ENCODE measurements at places on chromosomes 1 and 21.

- DNase-seq, result no peak
Observed at GRCh38 chr1:185735701-185736064, 1.5 kb downstream of the HMCN1 start.

DNA sequence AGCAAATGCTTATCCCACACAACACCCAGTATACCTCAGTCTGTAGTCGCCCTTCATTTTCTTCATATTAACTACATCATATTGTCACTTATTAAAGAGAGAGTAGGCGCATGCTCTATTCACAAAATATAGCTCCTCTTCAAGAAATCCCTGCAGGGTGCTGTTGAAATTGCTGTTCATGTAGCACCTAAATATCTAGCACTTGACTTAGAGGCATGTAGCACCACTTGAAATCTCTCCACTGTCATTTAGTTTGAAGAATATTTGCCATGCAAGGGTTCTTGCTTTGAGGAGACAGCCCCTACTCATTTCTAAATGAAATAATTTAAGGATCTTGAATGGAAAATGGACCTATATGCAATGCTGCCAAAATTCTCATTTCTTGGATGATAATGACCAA, 20.9 kb upstream of the LRRC8B start:
- DNase-seq, result no peak

DNA sequence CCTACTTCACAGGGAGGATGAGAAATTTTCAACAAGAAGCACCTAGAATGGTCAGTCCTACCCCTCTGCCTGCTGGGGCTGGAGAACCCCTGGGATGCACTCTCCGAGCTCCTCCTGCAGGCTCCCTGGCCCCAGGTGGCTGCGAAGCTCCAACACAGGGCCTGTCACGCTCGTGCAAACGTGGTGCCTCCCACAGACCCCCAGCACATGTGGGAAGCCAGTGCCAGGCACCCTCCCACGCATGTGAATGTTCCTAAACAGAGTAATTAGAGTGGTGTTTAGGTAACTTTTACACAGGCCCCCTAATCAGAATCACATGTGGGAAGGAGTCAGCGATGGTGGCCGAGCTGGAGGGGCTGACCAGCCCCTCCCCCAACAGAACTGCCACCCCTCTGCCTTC, 28.4 kb downstream of the GLIS1 start:
- no peak for DNase-seq

DNA sequence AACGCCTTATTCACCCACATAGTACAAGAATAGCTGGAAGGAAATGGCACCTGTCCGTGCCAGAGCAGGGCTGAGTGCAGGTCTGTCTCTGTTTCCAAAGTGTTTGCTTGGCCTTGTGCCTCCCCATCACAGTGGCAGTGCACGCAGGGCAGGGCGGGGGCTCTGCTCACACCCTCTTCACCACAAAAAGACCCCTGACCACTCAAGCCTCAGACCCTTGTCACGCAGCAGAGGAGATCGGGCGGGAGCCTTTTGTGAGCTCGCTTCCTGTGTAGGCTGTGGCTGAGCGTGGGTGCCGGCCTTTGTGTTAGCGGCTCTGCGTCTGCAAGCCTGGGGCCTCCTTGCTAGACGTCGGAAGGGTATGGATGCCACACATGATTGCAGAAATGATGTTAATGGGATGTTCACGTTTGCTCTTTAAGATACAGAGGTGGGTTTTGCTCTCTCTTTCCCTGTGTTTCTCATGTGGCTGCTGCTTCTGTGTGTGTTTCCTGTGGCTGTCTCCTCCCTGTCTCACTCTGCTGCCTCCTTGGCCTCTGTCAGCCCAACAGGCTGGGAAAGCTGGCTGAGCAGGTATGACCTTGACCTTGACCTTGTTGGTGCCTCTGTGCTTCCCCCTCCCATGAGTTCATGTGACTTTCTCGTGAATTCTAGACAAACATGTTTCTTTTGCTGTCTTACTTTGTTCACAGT, 45.4 kb downstream of the S100B start:
- DNase-seq, result no peak

GRCh38 chr1:219790834-219791615, 137.3 kb downstream of the SLC30A10 start:
- DNase-seq, result no peak

- no peak for DNase-seq
Observed at GRCh38 chr1:205286335-205286950, 35.1 kb downstream of the NUAK2 start.

- no peak for DNase-seq
Observed at GRCh38 chr21:28334407-28334806, 658.3 kb downstream of the LTN1 start.

DNA sequence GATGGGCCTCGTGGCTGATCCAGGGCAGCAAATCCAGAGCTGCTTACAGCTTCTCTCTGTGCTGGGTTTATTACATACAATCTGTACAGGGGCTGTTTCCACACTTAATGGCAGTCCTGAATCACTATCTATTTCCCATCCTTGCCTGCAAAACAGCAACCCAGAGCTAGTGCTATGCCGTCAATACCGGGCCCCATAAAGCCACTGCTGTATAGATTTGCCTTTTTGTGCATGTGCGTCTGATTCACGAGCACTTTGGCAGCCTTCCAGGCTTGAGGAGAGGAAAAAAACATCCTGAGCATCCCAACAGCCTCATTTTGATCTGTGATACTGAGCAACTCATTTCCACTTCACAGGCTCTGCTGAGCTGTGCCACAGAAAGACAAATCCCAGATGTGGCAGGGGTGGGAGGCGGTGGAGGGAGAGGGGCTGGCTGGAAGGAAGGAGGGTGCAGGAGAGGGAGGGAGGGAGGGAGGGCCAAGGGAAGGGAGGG, 65.2 kb upstream of the TARBP1 start:
- DNase-seq, result peak; percentile 69

DNA sequence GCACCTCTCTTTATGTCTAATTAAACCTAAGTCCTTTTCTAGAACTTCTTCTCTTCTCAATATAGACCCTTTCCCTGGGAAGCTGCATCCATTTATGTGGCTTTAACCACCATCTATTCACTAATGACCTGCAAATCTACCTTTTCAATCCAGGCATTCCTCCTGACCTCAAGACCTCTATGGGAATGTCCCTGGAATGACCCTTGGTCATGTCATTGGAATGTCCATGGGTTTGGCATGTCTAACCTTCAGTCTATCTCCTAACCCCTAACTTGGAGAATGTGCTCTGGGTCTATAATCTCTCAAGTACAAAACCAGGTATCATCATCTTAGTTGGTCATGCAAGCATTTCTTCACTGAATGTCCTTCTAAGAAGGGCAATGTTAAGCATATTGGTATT, 196.1 kb downstream of the KCNH1 start:
- DNase-seq, result no peak

- DNase-seq, result no peak
Observed at GRCh38 chr1:38686167-38686926, 173.2 kb downstream of the RRAGC start.

DNA sequence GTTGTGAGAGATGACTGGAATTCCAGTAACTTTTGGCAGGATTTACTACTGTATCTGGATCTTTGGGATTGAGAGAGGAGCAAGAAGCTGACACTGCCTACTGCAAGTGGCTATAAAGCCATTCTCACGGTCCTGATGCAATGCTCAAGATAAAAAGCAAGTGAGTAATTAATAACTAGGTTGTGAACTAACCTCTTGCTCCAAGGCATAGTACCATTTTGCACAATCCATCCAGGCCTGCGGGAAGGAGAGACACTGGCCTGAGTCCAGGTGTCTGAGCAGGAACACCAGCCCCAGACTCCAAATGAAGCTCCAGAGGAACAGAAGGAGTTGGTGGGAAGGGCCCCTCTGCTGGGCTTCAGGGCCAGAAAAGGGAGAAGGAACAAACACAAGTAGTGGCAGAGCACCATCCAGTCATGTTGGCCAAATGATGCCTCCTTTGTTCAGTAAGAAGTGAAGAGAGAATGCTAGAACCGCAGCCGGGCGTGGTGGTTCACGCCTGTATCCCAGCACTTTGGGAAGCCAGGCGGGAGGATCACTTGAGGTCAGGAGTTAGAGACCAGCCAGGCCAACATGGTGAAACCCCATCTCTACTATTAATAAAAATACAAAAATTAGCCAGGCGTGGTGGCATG, 9.9 kb upstream of the SLC45A3 start:
- no peak for DNase-seq

DNA sequence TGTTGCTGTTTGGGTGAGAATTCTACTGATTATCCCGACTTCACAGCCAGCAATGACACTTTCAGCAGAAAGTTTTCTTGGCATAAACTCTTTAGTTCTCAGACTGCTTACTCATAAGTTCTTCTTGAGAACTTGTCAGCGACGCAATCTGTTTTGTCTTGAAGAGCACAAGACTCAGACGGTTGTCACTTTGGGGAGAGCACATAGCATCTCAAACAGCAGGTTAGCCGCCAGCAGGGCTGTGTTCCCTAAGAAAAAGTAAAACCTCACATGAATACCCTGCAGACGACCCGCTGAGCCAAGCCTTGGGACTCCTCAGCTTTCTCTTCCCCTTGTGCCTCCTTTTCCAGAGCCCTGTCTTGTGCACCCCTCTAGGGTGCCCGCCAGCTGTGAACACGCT, 11.4 kb downstream of the AGMAT start:
- DNase-seq, result no peak

DNA sequence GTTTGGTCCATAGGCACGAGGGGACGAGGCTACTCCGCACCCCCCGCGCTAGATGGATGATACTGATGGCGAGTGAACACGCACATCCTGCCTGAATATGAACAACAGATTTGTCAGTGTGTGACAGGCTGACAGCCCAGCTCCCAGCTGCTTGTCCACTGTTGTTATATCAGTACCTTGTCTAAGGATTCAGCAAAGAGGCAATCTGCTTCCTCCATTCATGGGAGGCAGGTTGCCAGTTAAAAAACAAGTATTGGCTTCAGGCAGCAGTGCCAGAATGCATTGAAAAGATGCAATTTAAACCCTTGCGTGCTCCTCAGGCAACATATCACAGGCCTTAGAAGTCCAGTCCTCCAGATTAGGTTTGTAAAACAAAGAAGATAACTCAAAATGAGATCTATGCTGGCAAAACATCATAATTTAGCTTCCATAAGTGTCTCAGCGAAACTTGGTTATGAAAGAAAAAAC, 223.3 kb downstream of the GPATCH2 start:
- no peak for DNase-seq

DNA sequence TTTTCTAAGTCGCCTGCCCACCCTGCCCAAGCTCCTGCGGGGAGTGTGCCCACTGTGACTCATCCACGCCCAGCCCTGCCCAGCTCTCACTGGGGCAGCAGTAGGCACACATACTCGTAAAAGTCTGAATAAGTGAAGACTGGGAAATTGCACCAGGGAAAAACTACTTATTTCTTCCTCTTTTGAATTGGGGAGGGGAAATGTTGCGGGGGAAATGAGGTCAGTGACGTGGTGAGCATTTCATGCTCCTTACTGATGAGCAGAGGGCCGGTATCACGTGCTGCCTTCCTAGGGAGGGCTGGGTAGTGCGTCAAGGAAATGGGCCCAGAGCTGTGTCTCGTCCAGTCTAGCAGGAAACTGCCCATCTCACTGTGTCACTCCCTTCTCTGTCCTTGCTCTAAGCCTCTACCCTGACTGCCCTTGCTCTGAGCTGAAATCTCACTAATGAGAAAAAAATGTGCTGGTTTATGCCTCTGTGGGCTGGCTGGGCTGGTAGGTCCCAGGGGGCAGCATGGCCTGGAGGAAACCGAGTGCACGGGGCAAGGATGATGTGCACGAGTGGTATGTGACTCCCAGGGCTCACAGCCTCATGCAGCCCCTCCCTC, 13.5 kb upstream of the TNFRSF1B start:
- peak; percentile 74 for DNase-seq

DNA sequence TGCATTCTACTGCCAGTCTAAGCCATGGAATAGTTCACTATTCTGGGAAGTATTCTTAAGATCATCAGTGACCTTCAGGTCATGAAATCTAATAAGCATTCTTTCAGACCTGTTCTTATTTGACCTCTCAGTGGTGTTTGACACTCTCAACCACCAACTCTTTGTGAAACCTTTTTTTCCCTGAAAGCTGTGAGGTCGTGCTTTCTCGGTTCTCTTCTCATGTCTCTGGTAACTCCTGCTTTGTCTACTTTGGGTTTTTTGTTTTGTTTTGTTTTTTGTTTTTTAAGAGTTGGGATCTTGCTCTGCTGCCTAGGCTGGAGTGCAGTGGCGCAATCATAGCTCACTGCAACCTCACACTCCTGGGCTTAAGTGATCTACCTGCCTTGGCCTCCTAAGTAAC, 56.3 kb downstream of the POU2F1 start:
- DNase-seq, result no peak

- DNase-seq, result no peak
Observed at GRCh38 chr1:194215448-194215847, 1029.0 kb upstream of the B3GALT2 start.

GRCh38 chr1:218388591-218388990, 43.5 kb downstream of the TGFB2 start:
- no peak for DNase-seq

DNA sequence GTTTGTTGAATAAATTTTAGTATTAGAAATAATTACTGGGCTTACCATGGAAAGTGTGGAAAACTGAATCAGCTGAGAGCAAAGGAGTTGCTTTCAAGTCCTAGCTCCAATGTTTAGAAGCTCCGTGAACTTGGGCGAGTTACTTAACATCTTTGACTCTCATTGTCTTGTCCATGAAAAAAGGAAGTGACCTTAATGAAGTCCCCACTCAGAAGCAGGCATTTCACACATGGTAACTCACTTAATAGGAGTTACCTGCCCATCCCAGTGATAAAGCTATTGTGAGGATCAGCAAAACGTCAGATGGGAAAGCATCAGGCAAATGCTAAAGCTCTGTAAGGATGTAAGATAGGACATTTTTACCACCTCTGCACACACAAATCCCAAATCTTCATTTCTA, 34.0 kb upstream of the GADD45A start:
- no peak for DNase-seq

GRCh38 chr1:115067161-115067859, 22.0 kb downstream of the TSPAN2 start:
- DNase-seq, result no peak

DNA sequence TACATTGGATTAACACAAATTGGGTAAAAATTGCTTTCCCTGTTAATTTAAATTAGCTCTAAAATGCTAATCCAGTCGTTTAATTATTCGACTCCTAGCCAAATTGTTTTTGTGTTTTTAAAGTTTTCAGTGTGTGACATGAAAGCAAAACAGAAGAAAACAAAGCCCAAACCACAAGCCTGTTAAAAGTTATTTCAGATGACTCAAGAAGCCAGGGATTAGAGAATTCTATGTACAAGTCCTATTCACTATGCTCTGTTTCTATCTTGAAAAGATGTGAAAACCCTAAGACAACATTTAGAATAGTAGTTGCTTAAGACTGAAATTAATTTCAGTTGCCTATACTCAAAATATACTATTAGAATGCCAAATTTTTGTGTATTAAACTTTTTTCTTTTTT, 294.8 kb upstream of the ADAMTS5 start:
- DNase-seq, result no peak

DNA sequence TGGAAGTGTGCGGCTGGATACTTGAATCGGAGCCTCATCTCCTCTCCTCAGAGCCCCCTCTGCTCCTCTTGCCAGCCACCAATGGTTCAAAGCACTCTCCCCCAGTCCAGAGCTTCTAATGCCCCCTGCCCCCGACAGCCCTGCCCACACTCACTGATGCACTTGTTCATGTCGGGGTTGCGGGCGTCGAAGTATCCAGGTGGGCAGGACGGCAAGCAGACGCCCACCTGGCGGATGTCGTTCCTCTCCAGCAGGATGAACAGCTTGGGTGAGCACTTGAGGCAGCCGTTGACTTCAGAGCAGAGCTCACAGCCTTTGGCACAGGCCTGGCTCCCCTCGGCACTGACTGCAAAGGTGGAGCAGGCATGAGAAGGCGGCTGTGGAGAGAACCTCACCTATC, 18.4 kb downstream of the RSPO1 start:
- DNase-seq, result no peak

Measured in bone marrow (tissue), 2 donors.